ENCODE measurements at places on chromosomes 3 and 15.

DNA sequence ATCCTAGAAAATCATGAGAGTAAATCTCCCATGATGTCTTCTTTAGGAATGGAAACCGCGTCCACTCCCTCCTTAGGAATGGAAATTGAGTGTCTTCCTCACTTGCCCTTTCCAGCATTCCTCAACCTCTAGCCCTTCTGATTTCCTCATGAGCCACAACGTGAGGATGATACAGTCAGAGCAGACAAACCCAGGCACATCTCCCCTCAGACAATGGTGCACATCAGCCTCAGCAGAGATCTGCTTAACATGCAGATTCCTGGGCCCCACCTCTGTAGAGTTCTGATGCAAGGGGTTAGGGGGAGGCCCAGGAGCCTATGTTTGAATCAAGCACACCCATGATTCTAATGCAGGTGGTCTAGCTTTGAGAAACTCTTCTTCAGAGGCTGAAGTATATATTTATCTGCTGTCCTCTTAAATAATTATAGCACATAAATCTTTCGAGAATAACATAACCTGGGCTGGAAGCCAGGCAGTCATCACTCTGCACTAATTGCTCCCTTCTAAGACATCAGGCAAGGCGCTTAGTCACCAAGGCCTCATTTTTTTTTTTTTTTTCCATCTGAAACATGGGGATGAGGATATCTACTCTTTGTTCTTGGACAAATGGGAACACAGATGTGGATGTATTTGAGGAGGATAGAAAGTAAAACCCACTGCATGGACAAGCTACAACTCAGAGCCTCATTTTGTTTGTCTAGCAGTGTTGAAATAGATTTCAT is 81.7 kb downstream of the PRICKLE2 start:
- peak; percentile 72 for DNase-seq

DNA sequence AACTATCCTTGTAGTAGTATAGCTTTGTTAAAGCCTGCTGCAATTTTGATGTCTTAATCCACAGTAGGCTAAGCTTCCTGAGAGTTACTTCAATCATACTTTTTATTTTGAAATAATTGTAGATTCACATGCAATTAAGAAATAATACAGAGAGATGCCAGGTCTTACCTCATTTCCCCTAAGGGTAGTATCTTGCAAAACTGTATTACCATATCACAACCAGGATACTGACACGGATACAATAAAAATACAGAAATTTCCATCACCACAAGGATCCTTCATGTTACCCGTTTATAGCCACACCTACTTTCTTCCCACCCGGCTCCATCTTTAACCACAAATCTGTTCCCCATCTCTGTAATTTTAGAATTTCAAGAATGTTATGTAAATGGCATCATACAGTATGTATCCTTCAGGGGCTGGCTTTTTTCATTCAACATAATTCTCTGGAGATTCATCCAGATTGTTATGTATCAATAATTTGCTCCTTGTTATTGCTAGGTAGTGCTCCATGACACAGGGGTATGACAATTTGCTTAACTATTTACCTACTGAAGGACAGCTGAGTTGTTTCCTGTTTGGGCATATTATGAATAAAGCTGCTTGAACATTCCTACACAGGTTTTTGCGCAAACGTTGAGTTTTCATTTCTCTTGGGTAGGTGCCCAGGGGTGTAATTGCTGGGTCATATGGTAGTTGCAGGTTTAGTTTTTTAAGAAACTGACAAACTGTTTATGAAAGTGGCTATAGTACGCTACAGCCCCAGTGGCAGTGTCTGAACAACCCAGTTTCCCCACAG is 21.6 kb downstream of the BDH1 start:
- no peak for DNase-seq

DNA sequence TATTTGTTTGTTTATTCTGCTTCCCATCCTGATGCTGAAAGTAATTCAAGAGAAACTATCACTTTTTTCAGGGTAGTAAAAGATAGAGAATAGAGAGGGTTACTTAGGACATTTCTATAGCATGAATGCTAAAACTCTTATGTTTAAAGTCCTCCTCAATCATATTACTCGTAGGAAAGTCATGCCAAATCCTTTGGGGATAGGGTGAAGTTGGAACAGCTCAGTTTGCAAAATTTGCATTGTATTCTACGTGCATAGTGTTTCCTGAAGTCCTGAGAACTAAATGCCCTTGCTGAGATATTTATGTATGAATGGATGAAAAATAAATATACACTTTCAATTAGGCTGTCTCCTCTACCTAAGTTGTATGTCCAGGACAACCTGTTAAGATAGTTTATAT is 14.6 kb downstream of the PLSCR5 start:
- no peak for DNase-seq

DNA sequence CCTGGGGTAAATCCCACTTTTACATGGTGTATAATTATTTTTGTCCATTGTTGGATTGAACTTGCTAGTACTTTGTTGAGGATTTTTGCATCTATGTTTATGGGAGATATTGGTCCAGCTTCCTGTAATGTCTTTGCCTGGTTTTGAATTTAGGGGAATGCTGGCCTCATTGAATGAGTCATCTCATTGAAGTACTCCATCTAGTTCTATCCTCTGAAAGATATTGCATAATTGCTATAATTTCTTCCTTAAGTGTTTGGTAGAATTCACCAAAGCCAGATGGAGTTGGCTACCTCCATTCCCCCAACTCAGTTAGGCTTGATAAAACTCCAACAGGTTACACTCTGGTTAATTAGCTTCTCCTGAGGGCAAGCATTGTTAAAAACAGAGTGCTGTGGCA is 237.4 kb upstream of the TGFBR2 start:
- no peak for DNase-seq

GRCh38 chr3:146550743-146551510 is 6.5 kb upstream of the PLSCR1 start:
- no peak for DNase-seq

DNA sequence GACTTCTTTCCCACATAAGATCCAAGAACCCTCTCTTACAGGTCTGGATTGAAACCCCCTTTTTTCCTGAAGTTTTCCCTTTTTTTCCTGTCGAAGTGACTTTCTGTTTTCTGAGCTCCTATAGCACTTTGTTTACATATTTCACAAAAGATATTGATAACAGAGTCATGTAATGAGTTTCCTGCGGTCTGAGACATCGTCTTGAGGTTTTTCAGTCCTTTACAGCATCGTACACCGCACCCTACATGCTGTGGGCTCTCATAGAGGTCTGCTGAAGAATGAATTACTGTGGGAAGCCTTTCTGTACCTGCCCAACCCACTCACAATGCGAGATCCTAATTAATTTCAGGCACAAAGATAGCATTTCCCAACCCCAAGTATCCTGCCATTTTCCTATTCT is 53.1 kb downstream of the MCF2L2 start:
- no peak for DNase-seq

GRCh38 chr3:182631183-182632076 is 161.9 kb upstream of the ATP11B start:
- no peak for DNase-seq

DNA sequence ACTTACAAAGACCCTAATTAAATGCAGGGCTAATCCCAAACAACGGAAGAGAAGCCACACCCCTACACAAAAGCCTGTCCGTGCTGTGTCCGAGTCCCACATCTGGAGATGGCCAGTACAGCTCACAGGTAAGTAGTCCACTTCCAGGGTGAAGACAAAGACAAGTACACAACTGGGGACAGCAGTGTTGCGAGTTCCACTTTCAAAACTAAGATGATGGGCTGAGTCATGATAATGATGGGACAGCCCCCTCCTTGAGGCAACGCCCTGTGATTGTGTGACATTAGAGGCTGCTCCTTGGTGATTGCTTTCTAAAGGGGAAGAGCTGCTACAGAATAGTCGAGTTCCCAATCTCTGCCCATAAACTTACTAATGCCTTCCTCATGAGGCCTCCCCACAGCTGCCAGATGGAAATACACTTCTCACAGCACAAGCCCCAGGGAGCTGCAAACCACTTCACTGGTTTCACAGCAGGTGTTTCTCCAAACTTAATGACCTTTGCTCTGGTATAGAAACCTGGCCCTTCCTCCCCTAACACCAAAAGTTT is 27.6 kb downstream of the RFT1 start:
- DNase-seq = no peak

DNA sequence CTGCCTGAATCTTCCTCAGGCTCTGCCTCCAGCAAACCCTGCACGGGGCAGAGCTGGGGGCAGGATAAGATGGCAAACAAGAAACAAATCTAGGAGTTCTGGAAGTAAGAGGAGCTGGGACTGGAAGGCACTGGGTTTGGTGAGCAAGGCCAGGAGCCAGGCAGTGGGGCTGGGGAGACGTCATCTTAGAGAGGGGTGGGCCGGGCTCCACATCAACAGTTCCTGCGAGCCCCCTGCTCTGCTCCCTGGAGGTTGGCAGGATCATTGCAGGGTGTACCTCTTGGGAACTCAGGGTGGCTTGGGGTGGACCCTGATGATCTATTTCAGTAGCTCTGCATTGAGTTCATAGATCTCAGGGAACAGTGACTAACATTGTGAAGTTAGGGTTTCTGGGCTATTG is 87.3 kb upstream of the PRR23E start:
- no peak for DNase-seq

DNA sequence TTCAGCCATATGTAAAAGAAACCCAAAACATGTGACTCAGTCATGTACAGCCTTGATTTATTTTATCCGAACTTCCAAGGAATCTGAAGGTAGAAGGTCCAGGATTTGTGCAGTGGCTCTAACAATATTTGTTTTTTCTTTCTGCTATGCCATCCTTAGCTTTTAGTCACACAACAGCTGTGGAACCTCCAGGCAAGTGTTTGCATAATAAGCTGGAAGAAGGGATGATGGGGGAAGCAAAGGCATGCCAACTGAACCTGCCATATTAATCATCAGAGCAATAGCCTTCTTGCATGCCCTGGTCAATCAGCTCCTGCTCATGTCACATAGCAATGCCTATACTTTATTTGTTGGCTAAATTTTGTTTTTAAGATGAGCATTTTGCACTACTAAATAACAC is 444.7 kb upstream of the ARPP21 start:
- DNase-seq = no peak

- no peak for DNase-seq
These were observed 36.1 kb downstream of the SELENOT start for GRCh38 chr3:150639262-150639661.

GRCh38 chr15:75451202-75451673 is 252 bp downstream of the SIN3A start:
- DNase-seq = no peak

GRCh38 chr3:183265834-183266417 is 12.9 kb downstream of the B3GNT5 start:
- no peak for DNase-seq

DNA sequence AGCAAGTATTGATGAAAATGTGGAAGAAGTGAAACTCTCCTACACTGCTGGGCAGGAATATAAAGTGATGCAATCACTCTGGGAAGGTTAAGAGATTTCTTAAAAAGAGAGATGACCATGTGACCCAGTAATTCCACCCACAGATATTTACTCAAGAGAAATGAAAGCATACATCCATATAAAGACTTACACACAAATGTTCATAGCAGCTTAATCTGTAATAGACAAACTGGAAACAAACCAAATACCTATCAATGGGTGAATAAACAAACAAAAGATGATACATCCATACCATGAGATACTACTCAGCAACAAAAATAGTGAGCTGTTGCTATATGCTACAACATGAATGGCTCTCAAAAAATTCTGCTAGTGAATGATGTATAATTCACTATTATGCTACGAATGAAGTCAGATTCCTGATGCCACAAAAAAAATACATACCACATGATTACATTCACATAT is 463.3 kb downstream of the MAGI1 start:
- no peak for DNase-seq

DNA sequence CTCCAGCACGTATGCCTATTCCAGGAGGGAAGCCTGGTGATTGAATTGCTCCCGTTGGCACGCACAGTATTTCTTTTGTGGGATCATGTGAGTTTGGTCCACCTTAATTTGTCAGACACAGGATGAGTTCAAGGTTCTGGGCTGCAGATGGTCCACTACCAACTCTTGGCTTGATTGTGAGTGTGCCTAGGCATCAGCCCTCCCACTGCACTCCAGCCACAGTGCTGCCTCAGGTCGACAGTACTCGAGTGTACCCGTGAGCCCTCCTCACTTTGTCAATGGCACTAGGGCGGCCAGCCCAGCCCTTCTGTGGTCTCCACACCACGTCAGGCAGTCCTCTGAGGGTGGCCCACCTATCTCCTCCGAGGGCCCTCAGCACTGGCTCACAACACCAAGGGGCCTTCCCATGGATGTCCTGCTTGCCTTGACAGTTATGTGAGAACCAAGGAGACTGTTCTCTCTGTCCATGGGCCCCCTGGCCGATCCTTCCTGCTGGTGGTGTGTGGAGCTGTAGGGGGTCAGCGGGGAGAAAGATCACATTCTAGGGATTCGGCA is 30.2 kb downstream of the CHRD start:
- no peak for DNase-seq

- DNase-seq = no peak
These were observed 9.1 kb upstream of the FETUB start for GRCh38 chr3:186630950-186631641.

GRCh38 chr3:190854062-190854461 is 8.4 kb downstream of the GMNC start:
- no peak for DNase-seq

DNA sequence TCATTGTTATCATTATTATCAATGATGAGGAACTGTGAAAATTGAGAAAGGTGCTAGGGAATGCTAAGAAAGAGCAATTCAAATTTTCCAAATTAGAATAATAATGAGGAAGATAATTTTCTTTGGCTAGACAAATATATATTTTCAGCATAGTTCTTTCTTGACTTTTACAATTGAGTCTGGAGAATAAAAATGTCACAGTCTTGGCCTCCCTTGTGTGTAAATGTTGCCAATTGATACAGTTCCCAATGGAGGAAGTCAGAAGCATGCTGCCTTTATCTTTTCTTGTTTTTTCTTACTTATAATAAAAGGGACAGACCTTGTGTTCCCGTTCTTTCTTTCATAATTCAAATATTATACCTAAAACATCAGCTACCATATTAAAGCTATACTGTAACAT is 774.4 kb downstream of the SI start:
- no peak for DNase-seq

- DNase-seq = no peak
These were observed 3.1 kb upstream of the RNF168 start for GRCh38 chr3:196506687-196507086.

DNA sequence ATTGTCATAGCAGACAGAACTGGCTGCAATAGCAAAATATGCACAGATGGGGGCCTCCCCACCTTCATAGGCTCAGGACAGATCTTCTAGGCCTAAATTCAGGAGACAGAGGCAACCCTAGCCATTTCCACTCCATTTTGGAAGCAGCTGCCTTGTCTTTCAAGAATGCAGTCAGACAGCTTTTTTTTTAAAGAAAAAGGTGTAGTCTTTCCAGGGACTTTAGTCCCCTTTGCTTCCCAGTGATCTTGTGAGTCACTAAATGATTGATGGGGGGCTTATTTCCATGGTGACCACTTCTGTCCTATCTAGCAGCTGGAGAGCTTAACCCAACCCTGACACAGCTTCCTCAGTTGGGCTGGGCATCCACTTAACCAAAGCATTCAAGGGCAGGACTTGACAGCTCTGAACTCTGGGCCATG is 165.9 kb downstream of the TPRG1 start:
- DNase-seq = no peak

GRCh38 chr3:138396752-138397410 is 37.5 kb upstream of the ESYT3 start:
- DNase-seq = no peak
